Cardiac septum (tissue), 1 donor: ENCODE measurements at places on chromosomes 3 and 15. TPM values are rescaled to one million over a fixed set of nuclear protein-coding genes. Genes with fewer than 3 reads are reported as not detected.

The SPESP1 gene
- 1.8 TPM for total RNA-seq

The SNRPA1 gene
- 26.0 TPM for total RNA-seq

DNA sequence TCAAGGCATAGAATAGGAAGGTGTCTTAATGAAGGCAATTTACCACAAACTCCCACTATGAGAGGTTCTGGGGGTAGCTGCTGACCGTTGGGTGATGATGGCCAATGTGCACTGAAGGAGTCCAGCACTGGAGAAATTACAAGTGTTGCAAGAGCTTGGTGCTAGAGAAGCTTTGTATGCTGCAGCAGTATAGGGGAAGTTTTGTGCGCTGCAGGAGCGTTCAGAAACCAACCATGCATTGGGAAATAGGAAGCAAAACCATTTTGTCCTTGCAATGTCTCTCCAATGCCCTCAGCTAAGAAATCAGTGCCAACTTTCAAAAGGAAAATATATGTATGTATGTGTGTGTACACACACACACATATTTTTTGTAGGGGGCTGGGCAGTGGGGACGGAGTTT, 441.6 kb upstream of the NAALADL2 start:
- no peak for DNase-seq

GRCh38 chr3:141368062-141368924, at the start of gene ZBTB38:
TSS of gene ZBTB38 (plus strand) at chr3:141368504. CDS start at chr3:141442389, 73,885 bp downstream.
- peak; percentile 95 for DNase-seq

GRCh38 chr3:118810499-118811035, 224.1 kb downstream of the IGSF11 start:
- no peak for DNase-seq
